ENCODE measurements at places on chromosomes 2 and 18.
A peak's percentile ranks its signal among the peaks of the same experiment; 100 is the strongest.

GRCh38 chr2:208074610-208075356 is 49.5 kb upstream of the PLEKHM3 start:
- no peak for DNase-seq

DNA sequence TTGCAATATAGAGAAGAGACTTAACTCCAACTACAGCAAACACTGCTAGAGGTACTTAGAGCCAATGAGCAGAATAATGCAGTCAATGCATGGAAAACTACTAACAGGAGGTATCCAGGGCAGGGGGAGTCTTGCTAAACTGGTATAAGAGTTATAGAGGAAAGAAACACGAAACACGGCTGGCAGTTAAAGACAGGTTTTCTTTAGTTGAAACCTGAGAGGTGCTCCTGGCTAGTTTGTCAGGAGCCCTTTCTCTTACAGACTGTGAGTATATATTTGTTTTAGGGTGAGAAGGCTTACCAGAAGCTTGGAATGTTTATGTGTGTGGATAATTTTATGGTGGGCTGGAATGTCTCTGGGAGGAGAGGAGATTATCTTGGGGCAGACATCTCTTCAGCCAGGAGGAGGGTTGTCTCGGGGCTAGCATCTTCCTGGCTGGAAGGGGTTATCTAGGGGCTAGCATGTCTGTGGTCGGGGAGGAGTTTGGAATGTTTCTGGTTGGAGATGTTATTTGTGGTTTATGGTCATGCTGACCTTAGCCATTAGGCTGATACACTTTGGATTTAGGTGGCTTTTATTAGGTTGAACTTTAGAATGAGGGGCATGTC is 1048.8 kb downstream of the DPP10 start:
- DNase-seq: no peak

DNA sequence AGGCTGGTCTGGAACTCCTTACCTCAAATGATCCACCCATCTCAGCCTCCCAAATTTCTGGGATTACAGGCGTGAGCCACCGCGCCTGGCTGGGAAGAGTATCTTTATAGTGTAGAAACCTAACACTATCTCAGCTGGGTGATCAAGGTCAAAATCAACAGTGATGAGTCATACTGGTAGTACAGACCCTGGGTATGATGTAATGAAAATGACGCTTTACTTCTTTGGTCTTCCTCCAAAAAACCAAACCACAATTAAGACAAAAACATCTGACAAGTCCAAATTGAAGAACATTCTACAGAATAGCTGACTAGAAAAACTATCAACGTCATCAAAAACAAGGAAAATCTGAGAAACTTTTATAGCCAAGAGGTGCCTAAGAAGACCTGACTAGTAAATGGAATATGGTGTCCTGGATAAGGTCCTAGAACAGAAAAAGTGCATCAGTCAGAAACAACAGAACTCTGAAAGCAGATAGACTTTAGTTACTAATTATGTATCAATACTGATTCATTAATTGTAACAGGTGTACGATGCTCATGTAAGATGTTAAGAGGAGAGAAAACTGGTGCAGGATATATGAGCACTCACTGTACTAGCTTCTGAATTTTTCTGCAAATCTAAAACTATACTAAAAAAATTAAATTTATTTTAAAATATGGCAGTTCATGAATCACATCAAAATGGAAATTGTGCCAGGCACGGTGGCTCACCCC is 25.4 kb downstream of the PDCL3 start:
- DNase-seq: peak; percentile 75

DNA sequence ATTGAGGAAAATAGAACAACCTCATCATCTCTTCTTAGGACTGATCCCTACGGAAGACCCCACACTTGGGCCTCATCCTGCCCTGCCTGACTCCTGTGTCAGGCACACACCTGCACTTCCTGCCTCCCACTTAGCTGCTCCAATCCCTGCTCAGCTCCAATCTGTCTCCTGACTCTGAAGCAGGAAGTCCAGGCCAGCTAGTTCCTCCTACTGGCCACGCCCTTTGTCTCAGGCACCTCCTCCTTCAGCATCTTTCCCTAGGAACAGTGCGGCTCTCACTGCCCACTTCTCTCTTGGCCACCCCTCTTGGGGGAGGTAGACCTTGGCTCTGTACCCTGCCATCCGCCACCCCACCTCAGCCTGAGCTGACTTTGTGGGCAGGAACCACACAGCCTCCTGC is 135.8 kb downstream of the CELF4 start:
- DNase-seq: no peak

DNA sequence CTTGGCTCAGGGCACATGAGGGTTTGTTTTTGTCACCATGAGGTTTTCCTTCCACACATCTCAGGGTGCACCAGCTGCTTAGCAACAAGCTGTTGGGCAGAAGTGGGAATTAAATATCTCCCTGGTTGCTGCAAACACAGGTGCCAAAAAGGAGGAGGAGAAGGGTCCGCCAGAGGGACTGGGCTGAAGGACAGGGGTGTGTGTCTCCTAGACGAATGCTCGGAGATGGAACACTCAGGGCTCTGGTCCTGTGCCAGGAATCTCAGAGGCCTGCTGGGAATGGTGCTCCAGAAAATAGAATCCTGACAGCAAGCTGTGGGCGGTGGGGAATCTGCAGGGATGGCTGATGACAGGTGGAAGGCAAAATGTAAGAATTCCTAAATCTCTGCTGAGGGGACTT is 94.5 kb downstream of the VSNL1 start:
- no peak for DNase-seq

DNA sequence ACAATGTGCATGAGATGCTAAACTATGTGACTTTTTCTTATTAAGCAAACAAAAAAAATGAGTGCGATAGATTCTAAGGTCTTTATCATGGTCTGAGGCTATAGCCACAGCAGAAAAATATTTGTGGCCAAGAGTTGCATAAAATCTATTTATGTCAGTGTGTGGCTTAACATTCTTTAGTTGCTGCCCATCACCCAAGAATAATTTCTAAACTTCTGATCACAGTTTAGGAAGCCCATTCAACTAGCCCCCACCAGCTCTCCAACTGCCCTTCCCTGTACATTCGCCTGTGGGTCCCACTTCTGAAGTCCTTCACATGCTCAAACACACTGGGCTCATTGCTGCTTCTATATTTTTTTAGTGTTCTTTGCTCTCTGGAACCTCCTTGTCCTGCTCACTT is 107.1 kb downstream of the CTNNA2 start:
- DNase-seq: no peak

DNA sequence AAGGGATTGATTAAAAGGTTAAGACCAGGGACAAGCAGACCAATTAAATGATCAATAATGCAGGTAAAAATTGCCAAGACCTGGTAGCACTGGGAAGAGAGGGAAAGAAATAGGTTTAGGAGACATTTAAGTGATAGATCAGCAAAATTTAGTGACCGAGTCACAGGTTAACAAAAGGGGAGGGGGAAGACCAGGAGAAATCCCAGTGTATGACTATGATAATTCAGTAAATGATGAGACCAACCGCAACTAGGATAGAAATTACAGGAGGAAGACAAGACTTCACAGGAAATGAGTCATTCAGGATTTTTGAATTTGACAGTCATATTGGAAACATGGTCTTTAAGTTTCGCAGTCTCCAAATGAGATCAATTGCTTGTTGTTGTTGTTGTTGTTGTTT is 62.9 kb downstream of the COBLL1 start:
- no peak for DNase-seq

- peak; percentile 6 for DNase-seq
These were observed 173.4 kb downstream of the EIPR1 start for GRCh38 chr2:3204031-3204821.

DNA sequence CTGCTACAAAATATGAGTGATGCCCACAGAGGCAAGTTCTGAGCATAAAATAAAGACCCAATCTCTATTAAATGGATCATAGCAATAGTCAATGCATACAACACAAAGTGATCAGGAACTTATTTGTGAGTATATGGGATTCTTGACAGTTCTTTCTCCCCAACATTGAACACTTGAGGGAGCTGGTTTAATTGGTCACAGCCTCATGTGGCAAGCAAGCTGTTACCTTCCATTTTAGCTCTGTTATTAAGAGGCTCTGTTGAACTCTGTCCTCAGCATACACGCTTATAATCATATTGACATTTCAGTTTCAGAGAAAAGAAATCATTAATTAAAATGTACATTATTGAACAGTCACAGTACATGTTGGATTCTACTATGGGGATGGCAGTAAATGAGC is 37.6 kb upstream of the PAX3 start:
- no peak for DNase-seq

GRCh38 chr18:50397023-50397422 is 22.2 kb downstream of the SKA1 start:
- DNase-seq: no peak

DNA sequence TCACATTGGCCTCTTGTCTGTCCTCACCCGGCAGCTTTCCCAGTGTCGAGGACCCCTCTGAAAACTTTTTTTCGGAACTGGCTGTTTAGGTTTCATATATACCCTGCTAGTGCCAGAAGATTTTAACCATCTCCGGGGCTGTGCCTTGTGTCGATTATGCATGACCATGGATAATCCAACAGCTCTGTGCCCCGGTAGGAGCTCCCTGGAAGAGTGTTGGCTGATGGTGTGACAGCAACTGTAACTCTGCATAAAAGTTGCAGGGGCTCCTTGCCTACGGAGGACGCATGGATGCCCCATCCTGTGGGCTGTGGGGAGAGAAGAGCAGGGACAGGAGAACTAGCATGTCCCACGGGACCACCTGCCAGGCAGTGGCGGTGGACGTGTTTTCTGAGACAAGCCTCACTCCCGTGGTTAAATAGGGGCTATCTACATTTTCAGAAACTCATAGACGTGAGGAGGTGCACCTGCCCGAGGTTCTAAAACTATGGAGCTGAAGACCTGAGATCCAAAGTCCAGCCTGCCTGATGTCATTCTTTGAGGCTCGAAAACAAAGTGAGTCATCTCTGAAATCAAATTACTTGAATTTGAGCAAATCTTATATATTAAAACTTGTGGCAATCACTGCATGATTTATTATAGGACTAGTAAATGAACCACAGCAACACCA is 437.2 kb upstream of the HS6ST1 start:
- DNase-seq: no peak

GRCh38 chr2:159737292-159737916 is 25.1 kb downstream of the MARCHF7 start:
- DNase-seq: no peak

- peak; percentile 78 for DNase-seq
These were observed 74.6 kb upstream of the SP3 start for GRCh38 chr2:174039551-174040416.

DNA sequence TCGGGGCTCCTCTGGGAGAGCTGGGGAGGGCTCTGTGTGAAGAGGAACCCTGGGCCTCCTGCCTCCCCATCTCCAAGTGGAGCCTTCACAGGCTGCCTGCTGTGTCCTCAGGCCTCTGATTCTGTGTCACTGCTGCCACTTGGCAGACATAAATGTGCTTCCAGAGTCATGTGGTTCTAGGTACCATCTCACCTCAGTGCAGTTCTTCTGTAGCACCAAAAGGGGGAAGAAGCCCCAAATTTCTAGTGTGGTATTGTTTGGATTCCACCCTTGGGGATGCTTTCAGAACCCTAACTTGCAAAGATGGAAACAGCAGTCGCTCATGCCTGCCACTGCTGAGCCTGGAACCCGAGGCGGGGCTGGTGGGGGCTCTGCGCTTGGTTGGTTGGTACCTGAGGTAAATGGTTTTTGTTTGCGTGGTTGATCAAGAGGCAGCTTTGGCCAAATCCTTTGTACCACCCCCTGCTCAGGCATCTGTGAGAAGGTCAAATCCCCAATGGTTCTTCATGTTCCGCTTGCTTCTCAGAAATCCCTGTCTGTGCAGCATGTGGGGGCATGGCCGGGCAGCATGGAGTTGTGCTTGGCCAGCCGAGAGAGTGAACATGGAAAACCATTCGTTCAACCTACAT is 27.5 kb downstream of the COA5 start:
- no peak for DNase-seq

DNA sequence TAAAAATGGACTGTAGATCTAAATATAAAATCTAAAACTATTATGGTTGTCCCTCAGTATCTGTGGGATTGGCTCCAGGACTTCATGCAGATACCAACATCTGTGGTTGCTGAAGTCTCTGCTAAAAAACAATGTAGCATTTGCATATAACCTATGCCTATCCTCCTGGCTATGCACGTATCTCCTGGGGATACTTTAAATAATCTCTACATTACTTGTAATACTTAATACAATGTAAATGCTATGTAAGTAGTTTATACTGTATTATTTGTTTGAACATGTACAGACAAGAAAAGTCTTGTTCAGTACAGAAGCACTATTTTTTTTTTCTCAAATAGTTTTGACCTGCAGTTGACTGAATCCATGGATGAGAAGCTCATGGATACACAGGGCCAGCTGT is 134.9 kb downstream of the ZAP70 start:
- no peak for DNase-seq

DNA sequence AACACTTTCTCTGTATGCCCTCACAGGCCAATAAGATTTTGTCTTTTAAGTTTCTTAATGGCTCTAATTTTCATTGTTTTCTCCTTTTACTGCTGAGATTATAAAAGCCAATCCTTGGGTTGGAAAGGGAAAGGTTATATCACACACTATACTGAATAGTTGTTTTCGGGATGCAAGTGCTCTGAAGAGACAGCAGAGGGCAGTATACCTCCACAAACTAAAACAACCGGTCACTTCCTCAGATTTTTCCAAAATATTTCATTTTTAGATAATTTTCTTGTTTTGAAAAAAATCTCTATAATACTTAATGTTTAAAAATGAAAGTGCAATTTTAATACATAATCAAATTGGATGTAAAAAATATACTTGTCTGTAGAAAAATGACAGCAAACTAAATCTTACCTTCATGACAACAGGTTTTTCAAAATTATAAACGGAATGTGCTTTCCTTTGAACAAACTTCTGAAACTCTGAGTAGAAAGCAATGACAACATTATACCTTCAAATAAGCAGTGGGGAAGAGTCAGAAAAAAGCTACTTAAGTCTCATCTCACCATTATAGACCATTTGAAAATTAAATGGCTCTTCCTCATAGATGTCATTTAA is 82.7 kb downstream of the ORC4 start:
- DNase-seq: no peak

DNA sequence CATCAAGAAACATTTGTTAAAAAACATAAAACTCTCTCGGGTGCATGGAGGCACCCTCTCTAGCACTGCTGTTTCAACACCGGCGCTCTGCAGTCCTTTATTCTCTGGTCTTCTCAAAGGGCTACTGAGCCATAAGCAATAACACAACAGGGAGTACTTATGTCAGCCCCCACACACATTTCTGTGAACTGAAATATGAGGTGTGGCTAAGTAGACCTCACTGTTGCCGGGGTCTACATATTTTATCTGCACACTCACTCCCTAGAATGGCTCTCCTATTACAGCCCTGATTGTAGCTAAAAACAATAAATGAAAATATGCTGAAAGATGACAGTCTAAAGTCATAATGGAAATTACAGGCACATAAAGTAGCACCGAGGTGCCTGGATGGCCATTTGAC is 235.1 kb downstream of the GRB14 start:
- no peak for DNase-seq

GRCh38 chr18:50973367-50974126 is 5.7 kb downstream of the ELAC1 start:
- DNase-seq: no peak

DNA sequence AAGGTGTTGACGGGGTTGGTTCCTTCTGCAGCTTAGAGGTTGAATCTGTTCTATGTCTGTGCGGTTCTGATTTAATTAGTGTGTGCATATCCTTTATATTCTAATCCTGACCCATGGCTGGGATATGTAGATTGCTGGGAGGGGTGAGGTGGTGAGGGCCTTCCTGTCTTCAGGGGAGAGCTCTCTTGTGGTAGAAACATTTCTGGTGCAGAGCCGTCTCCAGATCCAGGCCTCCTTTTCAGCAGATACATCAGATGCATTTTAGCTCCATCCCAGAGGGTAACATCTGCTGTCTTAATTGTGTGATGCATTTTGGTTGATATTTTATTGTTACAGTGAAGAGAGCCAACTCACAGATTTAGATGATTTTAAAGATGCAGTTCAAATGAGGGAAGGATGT is 227.8 kb downstream of the AGAP1 start:
- no peak for DNase-seq
